Fibroblast of skin of abdomen (primary cell): ENCODE measurements at places on chromosomes 2 and 18.

DNA sequence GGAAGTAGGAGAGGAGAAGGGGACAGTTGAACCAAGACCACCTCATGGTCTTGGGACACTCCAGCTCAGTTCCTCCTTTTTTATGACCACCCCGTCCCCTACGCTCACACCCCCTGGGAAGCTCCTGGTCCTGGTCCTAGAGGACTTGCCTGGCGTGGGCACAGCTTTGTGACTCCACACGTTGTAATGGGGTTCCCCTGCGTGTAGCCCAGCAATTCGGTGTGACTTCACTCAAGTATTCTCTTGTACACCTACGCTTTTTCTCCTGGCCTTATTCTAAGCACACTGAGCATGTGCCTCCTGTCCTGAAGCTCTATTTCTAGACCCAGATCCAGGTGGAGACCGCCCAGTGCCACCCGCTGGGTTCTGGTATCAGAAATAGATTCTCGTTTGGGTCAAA, 36.1 kb upstream of the B3GNT7 start:
- DNase-seq: no peak

DNA sequence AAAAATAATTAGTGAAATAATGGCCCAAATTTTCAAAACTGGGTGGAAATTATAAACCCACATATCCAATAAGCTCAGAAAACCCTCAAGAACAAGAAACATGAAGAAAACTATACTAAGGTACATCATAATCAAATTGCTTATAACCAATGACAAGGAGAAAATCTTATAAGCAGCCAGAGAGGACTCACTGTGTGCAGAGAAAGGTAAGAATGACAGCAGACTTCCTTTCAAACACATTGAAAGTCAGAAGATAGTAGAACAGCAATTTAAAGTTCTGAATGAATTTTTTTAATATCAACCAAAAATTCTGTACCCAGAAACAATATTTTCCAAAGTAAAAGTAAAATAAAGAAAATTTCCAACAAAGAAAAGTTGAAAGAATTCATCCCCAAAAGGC, 197.7 kb upstream of the RAB12 start:
- DNase-seq: no peak

DNA sequence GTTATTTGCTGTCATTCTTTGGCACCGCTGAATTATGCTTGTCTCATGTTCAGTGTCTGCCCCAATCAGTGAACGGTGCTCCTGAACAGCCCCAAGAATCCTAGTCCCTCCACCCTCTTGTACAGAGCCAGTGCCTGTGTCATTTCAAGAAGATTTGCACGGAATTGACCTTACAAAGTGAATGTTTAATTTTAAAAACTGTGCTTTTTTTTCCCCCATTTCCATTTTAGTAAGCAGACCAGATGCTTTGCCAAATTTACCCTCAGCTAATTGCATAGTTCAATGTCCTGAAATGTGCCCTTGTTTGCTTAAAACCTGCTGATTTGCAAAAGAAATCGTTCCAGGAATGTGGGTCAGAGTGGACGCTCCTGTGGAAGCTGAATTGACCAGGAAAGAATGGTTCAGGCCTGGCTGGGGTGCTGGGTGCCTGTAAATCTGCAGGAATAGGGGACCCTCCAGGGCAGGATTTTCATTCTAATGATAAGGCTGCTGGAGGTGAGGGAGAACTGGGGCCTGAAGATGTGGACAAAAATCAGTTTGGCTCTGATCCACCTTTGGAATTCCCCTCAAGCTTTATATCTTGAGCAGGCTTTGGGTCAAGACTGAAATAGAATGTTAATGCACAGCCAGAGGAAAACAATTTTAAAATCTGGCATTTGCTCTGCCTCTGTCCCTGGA, 20.1 kb downstream of the TMEM17 start:
- DNase-seq: peak; percentile 37

- no peak for DNase-seq
These were observed 40.4 kb upstream of the IMP4 start for GRCh38 chr2:130302164-130302886.

DNA sequence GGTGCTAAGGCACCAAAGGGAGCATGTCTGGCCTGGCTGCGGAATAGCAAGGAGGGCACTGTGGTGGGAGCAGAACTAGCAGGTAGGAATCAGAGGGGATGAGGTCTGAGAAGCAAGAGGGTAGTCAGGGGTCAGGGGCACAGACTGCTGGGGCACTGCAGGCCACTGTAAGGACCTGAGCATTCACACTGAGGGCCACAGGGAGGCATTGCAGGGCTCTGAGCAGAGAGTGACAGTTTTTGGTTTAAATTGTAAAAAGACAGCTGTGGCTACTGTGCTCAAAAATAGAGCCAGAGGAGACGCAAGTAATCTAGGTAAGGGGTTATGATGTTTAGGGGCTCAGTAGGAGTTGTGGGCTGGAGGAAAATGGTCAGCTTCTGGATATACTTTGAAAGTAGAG, 41.5 kb downstream of the ARHGAP25 start:
- DNase-seq: no peak

- peak; percentile 96 for DNase-seq
These were observed 190.4 kb downstream of the SPP2 start for GRCh38 chr2:234240917-234241316.

DNA sequence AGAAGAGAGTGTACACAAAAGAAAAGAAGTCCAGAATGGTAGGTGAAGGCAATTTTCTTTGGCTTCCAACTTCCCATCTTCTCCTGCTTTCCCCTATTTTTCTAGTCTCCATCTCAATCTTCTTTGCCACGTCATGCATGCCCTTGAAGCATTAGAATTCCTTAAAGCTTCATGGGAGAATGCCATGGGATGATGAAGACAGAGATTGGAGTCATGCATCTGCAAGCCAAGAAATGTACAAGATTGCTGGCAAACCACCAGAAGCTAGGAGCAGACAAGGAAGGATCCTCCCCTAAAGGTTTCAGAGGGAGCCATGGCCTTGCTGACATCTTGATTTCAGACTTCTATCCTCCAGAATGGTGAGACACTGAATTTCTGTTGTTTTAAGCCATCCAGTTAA, 305.9 kb downstream of the HRH4 start:
- DNase-seq: peak; percentile 85

DNA sequence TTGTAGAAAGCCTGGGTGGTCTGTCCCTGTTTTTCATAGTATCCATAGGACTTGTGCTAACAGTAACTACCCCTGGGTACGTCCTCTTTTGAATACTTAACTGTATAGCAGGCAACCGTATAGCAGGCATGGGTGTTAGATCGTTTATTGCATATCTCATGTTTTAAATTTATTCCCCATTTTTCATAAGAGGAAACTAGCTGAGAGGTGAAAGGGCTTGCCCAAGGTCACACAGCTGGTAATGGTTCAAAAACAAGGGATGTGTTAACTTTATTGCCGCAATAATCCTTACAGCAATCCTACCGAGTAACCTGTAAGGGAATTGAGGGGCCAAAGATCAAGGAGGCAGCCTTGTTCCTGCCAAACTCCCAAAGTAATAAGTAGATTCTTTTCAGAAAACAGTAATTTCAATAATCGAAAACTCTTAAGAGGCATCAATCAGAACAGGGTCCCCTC, 990 bp upstream of the MGAT4A start:
- no peak for DNase-seq

GRCh38 chr2:99084256-99084655, 57.3 kb upstream of the C2orf15 start:
- DNase-seq: no peak
